IgD-negative memory B cell (primary cell): ENCODE measurements at places on chromosomes 11 and 22. TPM values are rescaled to one million over a fixed set of nuclear protein-coding genes. Genes with fewer than 3 reads are reported as not detected.

The AP5B1 gene
- 17.2 TPM for polyA plus RNA-seq

The C11orf97 gene
- not detected for polyA plus RNA-seq

The INPP5J gene
- polyA plus RNA-seq = not detected

The B4GALNT4 gene
- not detected for polyA plus RNA-seq

The CFAP300 gene
- not detected for polyA plus RNA-seq

The KCNJ1 gene
- 0.30 TPM for polyA plus RNA-seq

The WNT11 gene
- not detected for polyA plus RNA-seq

The PLAAT2 gene
- 6.4 TPM for polyA plus RNA-seq

The TMPRSS5 gene
- polyA plus RNA-seq = not detected

The OR51B2 gene
- not detected for polyA plus RNA-seq
